ENCODE measurements at places on chromosomes 16 and 17.

GRCh38 chr16:11593581-11593980 lies 6.9 kb upstream of the LITAF start:
- DNase-seq, result no peak

DNA sequence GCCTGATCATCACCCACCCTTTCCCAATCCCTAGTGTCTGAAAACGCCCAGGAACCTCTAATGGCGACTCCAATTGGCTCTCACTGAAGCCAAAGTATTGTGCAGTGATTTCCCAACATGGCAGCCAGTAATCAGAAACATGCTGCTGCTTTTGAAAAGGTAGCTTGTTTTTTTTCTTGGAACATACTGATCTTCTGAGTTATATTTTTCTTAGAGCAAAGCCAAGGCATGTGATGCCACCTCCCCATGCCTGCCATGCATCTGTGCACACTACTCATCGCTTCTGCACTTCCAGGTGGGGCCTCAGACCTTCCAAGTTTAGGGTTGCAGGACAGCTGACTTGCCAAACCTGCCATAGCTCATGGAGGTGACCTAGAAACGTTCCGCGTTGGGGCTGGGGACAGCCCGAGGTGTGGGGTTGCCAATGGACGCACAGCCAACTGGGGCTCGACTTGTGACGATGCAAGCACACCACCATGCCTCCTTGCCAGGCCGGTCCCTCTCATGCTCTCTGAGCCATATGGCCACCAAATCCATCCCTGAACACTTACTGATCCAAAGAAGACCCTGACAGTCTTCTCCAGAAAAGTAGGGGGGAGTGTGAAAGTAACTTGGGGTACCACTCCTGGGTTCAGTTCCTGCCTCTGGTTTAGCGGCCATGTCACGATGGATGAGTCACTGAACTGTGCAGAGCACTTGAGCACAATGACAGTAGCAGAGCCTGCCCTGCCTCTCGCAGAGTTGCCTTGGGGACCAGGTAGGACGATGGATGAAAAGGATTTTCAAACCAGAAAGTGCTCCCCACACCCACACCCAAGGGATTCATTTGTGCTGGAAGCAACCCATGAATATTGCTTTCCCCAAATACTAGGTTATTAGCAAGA lies 155.7 kb downstream of the CCDC182 start:
- DNase-seq, result no peak

- DNase-seq, result peak; percentile 82
Measured at GRCh38 chr17:10114931-10115535, 83.4 kb downstream of the GAS7 start.

GRCh38 chr17:7203391-7203790 lies 16.2 kb downstream of the DLG4 start:
- DNase-seq, result no peak

GRCh38 chr17:40452216-40452787 lies 9.1 kb downstream of the IGFBP4 start:
- DNase-seq, result no peak

DNA sequence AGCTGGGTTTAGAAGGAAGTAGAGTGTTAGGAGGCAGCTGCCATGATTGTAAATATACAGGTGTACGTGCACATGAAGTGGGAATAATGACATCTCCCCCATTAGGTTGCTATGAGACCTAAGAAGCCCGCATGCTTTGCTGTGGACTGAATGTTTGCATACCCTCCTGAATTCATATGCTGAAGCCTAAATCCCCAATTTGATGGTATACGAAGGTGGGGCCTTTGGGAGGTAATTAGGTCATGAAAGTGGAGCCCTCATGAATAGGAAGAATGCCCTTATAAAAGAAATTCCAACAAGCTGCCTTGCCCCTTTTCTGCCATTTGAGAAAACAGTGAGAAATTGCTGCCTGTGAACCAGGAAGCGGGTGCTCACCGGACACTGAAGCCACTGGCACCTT lies 44.0 kb downstream of the CCDC182 start:
- no peak for DNase-seq

DNA sequence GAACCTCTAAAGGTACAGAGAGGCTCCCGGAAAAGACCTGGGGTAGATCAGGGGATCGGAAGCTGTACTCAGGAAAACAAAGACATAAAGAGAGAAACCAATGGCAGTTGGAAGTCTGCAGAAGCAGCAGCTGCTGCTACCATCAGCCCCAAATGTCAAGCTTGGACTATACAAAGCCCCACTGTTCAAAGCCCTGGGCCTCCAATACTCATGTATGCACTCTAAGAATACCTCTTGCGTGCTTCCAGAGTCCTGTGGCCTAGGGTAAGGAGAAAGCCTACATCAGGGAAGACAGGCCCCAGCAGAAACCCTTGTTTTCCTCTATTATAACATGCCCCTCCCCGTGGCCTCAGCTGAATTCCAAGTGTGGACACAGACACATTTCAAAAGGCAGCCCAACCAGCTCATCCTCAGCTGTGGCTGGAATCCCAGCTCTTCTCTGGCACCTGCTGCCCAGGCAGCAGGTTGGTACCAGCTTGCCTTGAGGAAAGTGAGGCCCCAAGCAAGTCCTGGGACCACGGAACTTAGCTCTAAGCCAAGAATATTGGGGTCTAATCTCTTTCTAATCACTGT lies 19.3 kb upstream of the MTMR4 start:
- DNase-seq, result no peak

- DNase-seq, result no peak
Measured at GRCh38 chr17:28892024-28892423, 5.5 kb downstream of the FLOT2 start.

- DNase-seq, result no peak
Measured at GRCh38 chr17:66087073-66087472, 104.9 kb downstream of the CEP112 start.

DNA sequence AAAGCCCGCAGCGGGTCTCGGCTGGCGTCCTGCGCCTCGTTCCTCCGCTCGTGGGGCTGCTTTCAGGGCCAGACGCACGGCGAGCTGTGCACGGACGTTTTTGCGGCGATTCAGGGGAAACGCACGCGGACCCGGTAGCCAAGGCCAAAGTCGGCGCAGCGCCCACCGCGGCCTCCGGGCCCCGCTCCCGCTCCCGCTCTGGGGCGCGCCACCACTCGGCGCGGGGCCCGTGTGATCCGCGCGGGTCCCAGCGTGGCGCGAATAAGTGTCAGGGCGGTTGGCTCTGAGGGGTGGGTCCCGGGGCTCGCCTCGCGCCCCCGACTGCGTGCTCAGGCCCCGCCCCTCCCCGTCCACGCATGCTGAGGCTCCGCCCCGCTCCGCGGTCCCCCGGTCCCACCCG lies 694 bp upstream of the TBCD start:
- DNase-seq, result no peak

DNA sequence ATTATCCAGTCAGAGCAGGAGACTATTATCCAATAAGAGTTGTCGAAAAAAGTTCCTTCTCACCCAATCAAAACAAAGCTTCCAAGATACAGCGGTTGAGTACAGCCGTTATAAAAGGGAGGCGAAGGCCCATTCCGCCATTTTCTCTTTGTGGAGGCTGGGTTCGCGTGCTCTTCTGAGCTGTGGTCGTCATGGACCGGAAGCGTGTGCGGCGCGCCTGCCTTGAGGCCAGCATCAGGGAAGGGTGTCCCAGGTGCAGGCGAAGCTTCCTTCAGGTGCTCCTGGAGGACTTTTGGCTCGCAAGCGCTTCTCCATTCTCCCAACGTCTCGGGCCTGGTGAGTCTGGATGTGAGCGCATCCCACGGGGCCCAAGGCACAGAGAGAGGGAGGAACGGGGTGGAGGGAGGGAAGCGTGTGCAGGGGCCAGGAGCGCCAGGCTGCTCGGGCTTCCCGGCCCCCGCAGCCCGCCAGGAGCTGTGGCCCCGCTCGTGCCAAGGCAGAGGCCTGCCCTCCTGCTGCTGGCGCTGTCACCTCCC lies 99.2 kb downstream of the GOSR1 start:
- no peak for DNase-seq

GRCh38 chr17:35597604-35598003 lies 10.5 kb downstream of the AP2B1 start:
- DNase-seq, result no peak

DNA sequence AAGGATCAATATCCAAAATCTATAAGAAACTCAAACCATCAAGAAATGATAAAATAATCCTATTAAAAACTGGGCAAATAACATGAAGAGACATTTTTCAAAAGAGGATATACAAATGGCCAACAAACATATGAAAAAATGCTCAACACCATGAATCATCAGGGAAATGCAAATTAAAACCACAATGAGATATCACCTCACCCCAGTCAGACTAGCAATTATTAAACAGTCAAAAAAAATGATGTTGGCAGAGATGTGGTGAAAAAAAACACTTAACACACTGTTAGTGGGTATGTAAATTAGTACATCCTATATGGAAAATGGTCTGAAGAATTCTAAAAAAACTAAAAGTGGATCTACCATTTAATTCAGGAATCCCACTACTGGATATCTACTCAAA lies 379.0 kb upstream of the SOX9 start:
- DNase-seq, result no peak

DNA sequence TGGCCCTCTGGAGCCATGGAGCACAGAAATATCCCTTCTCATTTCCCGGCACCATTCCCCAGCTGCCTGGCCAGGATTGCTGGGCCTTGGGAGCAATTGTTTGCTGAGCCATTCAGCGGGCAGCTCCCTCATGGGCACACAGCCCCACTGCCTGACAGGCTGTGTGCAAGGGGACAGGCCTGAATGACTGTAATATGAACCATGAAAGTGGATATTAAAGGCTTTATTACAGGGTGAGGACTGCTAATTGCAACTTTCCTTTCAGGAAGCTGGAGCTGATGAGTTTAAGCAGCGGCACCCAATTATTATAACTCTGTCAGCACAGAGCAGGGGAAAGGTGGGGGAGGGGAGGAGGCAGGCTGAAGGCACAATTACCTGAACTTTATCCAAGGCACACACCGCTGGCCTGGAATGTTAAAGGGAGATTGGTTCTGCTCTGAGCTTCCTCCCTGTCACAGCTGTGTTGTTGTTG lies 159.8 kb upstream of the SDK2 start:
- no peak for DNase-seq

DNA sequence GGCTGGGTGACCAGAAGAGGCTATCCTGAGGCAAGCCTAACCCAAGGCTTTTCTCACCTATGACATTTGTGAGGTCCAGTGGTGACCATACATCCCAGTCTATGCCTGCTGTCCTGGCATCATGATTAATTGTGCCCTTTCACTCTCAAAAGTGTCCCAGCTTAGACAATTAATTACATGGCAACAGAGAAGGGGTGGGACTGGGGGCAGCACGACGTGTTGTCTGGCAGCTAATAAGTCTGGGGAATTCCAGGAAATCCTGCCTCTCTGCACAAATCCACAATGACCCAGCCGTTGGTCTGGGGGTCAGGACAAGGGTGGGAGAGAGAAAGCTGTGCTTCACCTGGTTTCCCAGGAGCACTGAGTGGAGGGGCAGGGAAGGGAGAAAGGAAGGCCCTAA lies 14.0 kb upstream of the MTMR4 start:
- no peak for DNase-seq

GRCh38 chr16:28876973-28877654 lies 1.2 kb upstream of the ATP2A1 start:
- DNase-seq, result no peak

DNA sequence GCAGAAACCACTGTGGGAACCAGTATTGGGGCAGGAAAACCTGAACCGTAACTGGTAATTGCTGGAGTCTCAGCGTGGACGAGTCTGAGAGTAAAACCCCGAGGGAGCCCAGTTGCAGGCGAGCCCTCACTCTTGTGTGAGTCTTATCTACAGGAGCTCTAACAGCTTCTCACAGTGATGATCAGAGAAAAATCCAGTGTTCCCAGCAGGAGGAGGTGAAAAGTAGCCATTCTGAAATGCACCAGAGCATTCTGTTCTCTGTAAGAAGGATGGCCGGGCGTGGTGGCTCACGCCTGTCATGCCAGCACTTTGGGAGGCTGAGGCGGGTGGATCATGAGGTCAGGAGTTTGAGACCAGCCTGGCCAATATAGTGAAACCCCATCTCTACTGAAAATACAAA lies 161.2 kb downstream of the COPRS start:
- DNase-seq, result no peak

- no peak for DNase-seq
Measured at GRCh38 chr16:87700406-87701077, 65.2 kb downstream of the KLHDC4 start.

DNA sequence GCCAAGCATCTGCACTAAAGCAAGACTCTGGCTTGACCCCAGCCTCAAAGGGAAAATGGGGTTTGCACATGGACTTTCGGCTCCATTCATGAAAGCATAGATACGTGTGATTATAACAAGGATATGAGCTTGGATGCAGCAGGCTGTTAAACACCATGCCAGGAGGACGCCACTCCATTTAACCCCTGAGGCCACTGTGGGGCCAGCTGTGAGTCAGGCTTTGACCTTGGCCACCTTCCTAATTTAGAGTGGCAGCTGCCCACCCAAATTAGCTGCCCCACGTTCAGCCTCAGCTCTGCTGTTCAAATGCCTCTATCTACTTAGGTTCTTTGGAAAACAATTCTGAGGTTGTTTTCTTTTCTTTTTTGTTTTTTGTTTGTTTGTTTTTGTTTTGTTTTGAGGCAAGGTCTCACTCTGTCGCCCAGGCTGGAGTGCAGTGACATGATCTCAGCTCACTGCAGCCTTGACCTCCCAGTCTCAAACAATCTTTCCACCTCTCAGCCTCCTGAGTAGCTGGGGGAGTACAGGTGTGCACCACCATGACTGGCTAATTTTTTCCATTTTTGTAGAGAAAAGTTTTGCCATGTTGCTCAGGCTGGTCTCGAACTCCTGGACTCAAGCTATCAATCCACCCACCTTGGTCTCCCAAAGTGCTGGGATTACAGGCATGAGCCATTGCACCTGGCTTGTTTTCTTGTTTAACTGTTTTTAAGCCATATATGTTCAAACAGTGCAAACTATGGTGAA lies 23.2 kb upstream of the KIFC3 start:
- DNase-seq, result no peak

DNA sequence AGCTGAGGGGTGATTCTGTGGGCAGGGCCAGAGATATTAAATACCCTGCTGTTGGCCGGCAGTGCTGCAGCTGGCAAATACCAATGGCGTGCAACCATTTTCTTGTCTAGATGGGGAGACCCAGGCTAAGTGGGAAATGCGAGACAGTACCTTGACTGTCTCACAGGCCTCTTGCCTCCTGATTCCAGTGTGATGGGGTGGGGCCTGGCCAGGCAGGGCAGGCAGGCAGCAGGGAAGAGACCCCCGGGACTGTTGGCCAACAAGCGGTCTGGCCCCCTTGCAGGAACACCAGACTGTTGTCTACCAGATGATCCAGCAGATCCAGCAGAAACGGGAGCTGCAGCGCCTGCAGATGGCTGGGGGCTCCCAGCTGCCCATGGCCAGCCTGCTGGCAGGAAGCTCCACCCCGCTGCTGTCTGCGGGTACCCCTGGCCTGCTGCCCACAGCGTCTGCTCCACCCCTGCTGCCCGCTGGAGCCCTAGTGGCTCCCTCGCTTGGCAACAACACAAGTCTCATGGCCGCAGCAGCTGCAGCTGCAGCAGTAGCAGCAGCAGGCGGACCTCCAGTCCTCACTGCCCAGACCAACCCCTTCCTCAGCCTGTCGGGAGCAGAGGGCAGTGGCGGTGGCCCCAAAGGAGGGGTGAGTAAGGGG lies 5.7 kb upstream of the CISD3 start:
- DNase-seq, result no peak

- DNase-seq, result no peak
Measured at GRCh38 chr17:42272162-42272907, 3.9 kb downstream of the STAT5B start.

GRCh38 chr17:50289991-50290702 lies 15.9 kb downstream of the TMEM92 start:
- no peak for DNase-seq
